ENCODE measurements at places on chromosomes 3 and 15.
A peak's percentile ranks its signal among the peaks of the same experiment; 100 is the strongest.

GRCh38 chr3:192817053-192817452 is 89.7 kb upstream of the FGF12 start:
- peaks cover 15% of the 10 kb centered on the region for H3K27me3 ChIP-seq
- peak overlapping the region; percentile 57 for H3K27ac ChIP-seq
- H3K4me1 ChIP-seq: peaks cover 25% of the 10 kb centered on the region
- H3K36me3 ChIP-seq: no peaks in the 10 kb centered on the region
- no peak overlapping the region for H3K4me3 ChIP-seq

DNA sequence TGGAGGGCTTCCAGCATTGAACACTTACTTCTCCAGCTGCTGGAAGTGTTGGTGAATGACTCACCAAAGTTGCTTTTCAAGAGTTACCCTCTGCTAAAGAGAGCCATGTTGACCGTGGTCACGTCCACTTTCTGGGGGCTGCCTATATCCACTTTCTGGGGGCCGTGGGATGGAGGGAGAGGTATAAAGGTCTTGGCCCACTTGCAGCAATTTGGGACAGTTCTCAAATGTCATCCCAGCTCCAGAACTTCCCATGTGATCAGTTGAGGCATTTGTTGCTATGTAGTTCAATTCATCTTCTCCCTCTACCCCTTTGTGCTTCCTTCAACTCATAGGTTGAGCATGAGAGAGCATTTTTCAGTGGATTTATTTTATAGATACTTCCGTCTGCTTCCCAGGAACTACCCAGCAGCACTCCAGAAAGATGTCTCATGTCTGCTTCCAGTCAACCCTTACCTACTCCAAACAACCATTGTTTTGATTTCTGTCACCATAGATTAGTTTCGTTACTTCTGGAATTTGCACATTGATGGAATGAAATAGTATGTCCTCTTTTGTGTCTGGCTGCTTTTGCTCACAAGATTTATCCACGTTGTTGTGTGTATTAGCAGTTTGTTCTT is 130.6 kb downstream of the TCF12 start:
- no peak overlapping the region for H3K4me3 ChIP-seq
- H3K4me1 ChIP-seq: peaks cover 15% of the 10 kb centered on the region
- no peak for DNase-seq
- no peaks in the 10 kb centered on the region for H3K27me3 ChIP-seq

DNA sequence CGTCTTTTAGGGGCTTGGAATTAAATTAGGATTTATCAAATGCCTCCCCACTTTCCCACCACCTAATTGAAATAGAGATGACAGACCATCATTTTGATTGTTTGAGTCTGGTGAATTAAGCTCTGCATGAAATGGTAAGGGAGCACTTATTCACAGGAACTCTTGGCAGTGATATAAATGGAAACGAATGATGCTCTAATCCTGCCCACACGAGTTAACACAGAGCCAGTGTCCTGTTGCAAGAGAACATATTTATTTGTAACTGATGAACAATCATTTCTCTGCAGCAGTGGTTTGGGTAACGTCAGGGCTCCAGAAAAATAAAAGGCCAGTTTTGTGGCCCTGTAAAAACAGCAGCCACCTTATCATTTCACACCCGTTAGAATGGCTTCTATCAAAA is 163.3 kb downstream of the FEZF2 start:
- H3K27me3 ChIP-seq: no peaks in the 10 kb centered on the region
- H3K4me1 ChIP-seq: no peaks in the 10 kb centered on the region
- no peak for DNase-seq

DNA sequence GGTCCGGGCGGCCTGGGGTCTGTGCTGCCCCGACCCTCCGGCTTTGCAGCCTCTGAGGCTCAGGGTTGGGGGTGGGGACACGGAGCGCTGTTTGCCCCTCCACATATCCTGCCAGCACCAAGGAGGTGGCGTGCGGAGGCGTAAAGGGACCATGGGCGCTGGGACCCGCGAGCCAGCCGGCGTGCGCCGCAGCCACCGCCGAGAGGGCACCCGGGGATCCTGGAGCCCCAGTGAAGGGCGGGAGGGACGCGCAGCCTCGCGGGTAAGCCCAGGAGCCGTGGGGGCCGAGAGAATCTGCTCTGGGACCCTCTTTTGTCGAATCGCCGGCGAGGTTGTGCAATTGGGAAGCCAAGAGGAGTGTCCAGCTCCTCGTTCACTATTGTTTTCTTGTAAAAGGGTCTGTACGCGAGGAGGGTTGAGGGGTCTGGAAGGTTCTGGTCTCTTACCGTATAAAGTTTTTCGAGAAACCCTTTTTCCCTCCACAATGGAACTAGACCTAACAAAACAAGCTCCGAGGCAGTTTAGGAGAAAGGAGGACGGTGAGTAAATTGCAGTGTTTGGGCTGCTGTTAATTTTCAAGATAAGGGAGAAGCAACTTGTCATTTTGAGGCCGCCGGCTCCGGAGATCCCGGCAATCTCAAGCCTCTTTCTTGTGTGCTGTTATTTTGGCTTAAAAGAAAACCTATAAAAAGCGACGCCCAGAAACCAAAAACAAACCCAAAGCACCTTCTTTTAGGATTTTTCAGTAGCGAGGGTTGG is 29.9 kb upstream of the ST3GAL6 start:
- peaks cover 15% of the 10 kb centered on the region for H3K4me1 ChIP-seq
- no peak overlapping the region for H3K27ac ChIP-seq
- no peaks in the 10 kb centered on the region for H3K36me3 ChIP-seq
- peaks cover 70% of the 10 kb centered on the region for H3K27me3 ChIP-seq

GRCh38 chr3:71358243-71358642 is 225.3 kb downstream of the FOXP1 start:
- H3K4me1 ChIP-seq: peaks cover 47% of the 10 kb centered on the region
- peaks cover 5% of the 10 kb centered on the region for H3K27me3 ChIP-seq
- H3K36me3 ChIP-seq: peaks cover 5% of the 10 kb centered on the region

GRCh38 chr3:85051786-85052185 is 93.0 kb downstream of the CADM2 start:
- no peak overlapping the region for H3K4me3 ChIP-seq
- no peaks in the 10 kb centered on the region for H3K4me1 ChIP-seq

GRCh38 chr15:91874992-91875660 is 21.6 kb downstream of the SLCO3A1 start:
- H3K27ac ChIP-seq: no peak overlapping the region
- H3K36me3 ChIP-seq: peaks cover 12% of the 10 kb centered on the region
- no peak for DNase-seq

GRCh38 chr3:141336672-141337522 is 31.4 kb upstream of the ZBTB38 start:
- no peak overlapping the region for H3K27ac ChIP-seq
- H3K4me3 ChIP-seq: no peak overlapping the region
- peaks cover 5% of the 10 kb centered on the region for H3K4me1 ChIP-seq
- no peaks in the 10 kb centered on the region for H3K36me3 ChIP-seq
- H3K27me3 ChIP-seq: peaks cover 7% of the 10 kb centered on the region
- DNase-seq: no peak

GRCh38 chr3:167241048-167241845 is 138.8 kb downstream of the ZBBX start:
- no peaks in the 10 kb centered on the region for H3K27me3 ChIP-seq
- DNase-seq: no peak
- no peaks in the 10 kb centered on the region for H3K36me3 ChIP-seq
- H3K27ac ChIP-seq: no peak overlapping the region
- no peaks in the 10 kb centered on the region for H3K4me1 ChIP-seq
